ENCODE measurements at places on chromosomes 4 and X.
A peak's percentile ranks its signal among the peaks of the same experiment; 100 is the strongest.

DNA sequence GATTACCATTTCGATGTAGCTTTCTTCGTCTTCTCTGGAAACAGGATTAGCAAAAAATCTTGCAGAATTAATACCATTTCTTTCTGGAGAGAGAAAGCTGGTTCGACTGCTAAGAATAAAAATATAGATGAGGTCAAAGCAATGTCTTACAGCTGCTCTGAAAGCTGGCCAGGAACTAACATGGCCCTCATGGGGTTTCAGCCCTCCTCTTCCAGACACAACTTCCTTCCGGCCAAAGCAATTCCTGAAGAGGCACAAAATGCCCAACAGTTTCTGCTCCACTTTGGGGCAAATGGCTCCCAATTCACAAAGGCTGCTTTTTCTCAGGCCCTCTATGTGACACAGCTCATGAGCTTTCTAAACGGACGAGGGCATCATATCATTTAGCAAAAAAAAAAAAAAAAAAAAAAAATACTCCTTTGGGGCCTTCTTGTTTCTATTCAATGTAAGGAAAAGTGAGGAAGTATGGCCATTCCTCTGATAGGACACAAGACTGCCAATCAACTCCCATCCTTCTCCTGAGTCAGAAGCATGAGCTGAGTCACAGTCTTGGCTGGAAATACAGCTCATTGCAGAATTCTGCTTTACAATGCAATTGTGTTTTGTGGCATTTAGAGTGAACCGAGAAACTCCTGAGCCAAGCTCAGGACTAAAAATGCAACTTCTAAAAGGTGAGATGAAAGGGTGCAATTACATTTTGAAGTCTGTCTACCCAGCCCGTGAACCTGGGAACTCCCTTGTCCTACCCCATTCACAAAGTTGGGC lies 42.7 kb upstream of the CTAG2 start:
- DNase-seq = peak; percentile 30

GRCh38 chr4:108148316-108148715 lies 20.4 kb downstream of the LEF1 start:
- no peak for DNase-seq

DNA sequence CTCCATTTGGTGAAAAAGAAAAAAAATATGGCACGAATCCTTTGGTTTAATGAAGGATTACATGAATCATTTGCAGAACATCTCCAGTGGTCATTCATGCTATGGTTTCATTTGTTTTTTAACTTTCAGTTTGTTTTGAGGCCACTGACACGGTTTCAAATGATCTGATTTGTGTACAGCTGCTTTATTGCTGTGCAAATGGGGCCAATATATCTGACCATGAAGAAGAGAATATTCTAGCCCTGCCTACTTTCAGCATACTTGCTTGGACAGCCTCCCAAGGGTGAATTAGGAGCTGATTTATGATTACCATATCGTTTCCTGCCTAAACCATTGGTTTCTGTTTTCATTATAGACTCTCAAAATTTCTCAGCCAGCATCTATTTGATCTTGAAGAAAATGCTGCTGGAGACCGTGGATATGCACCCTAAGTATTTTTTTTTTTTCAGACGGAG lies 30.7 kb downstream of the SPARCL1 start:
- no peak for DNase-seq

DNA sequence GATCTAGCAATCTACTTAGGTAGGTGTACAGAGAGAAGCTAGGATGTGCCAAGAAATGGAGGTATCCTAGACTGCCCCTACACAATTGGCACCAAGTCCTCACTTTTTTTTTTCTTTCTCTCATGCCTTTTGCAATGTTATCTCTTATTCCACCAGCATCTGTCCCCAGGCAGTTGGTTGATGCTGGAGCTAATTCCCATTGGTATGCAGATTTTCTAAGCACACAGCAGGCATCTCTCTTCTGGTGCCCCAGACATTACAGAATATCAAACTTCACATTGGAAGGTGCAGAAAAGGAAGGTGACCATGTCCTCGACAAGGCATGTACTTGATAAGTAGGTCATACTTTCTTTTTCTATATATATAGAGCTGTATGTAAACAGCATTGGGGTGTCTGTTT lies 21.6 kb downstream of the LUZP4 start:
- no peak for DNase-seq

DNA sequence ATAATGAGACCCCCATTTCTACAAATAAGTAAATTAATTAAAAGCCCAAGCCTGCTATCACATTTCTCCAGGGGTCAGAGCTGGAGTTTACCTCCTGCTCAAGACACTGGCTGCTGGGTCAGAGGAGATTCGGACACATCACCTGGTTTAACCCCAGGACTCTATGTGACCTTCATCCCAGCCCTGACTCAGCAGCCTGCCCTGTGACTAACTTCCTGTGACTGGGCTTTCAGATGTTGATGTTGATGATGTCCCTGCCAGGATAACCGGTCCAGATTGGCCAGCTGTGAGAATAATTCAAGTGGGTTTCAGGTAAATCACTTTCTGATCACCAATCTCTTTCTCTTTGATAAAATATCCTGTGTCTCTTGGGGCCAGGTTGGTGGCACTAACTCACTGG lies 102.4 kb upstream of the MAML3 start:
- peak; percentile 59 for DNase-seq

GRCh38 chr4:22491939-22492338 lies 23.9 kb downstream of the ADGRA3 start:
- no peak for DNase-seq

DNA sequence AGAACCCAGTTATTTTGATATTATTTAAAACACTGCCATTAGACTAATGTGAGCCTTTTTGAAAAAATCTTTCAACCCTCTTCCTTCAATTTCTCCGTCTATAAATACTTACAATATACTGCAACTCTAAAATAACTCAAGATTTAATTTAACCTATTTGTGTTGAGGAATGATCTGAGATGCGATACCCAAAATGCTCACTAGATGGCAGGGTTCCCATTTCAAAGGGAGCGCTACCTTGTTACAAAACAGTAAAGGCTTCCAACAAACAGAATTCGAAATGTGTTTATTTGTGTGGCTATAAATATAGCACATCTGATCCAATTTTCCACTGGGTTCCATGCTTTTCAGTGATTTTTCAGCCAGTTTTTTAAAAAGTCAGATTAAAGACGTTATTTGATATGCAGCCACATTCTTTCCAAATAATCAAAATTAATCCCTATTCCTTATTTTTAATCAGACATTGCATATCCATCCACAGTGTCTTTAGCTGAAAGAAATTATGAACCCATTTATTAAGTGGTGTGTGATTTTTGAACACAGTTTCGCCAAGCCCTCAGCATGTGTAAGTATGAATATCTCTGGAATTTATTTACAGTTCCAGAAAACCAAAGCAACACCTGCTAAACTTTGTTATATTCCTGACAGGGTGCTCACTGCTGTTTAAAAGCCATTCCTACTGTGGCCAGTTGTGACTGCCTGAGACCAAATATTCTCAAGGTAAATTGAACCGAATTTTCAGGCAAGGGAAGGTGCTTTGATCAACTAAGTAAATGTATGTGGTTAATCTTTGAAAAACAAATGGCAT lies 668.0 kb upstream of the LCORL start:
- no peak for DNase-seq

DNA sequence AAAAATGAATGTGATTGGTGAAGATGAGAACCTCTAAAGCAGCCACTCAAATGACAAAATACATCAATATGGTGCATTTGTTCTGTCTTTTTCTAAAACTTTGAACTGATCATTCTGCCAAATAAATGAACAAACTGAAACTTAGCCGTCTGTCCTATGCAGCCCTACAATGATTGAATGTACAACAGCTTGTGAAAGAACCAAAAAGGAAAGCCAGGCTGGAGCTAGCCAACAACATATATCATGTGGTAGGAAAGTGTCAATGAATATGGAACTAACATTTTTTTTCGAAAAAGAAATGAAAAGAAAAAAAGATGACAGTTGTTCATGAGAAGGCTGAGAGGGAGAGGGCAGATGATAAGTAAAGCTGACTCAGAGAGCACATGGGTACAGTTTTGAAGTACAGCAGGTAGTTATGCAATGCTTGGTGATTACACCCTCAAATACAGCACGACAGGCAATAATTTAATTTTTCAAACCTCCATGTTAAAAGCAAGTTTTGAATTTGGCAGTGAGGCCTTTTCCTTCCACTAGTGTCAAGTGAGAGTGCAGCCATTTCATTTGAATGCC lies 21.2 kb upstream of the SLC7A11 start:
- no peak for DNase-seq

DNA sequence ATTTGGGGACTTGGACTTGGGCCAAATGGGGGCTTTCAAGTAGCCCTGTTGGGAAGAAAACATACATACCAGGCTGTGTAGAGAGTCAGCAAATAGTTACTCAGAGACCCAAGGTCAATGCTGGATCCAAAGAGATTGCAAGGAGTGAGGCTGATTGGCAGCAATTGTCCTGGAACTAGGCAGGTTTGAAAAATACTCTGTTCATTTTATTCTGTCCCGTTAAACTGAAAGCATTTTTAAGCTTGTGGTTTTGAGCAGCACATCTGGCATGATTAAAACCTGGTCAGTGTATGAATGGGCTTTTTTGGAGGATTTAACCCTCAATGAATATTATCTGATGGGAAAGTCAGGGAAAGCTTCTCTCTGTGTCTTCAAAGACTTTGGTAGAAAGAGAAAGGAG lies 294.3 kb upstream of the BOD1L1 start:
- DNase-seq = no peak

- DNase-seq = no peak
These were observed 137.7 kb upstream of the TENT5D start for GRCh38 chrX:80282535-80282934.
